Fibroblast of skin of right quadriceps (primary cell): ENCODE measurements at places on chromosomes 3 and 15.

DNA sequence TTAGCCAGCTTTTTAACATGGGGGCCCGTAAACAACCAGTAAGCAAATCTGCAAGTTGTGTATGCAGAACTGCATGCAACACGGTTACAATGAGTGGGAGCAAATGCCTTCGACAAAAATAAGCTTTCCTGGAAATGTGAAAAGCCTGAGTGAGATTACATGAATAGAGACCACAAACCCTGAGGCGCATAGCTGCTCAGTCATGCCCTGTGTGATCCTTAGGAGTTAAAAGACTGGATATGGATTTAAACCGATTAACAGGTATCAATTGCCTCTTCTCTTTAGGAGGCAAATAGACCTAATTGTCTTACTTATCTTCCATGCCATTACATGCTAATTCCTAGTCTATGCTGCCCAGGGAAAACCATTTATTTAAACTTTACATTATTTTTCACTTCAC, 810.3 kb downstream of the ROBO1 start:
- DNase-seq, result no peak

- DNase-seq, result peak; percentile 22
Observed at GRCh38 chr3:167350245-167350862, 29.7 kb downstream of the ZBBX start.

DNA sequence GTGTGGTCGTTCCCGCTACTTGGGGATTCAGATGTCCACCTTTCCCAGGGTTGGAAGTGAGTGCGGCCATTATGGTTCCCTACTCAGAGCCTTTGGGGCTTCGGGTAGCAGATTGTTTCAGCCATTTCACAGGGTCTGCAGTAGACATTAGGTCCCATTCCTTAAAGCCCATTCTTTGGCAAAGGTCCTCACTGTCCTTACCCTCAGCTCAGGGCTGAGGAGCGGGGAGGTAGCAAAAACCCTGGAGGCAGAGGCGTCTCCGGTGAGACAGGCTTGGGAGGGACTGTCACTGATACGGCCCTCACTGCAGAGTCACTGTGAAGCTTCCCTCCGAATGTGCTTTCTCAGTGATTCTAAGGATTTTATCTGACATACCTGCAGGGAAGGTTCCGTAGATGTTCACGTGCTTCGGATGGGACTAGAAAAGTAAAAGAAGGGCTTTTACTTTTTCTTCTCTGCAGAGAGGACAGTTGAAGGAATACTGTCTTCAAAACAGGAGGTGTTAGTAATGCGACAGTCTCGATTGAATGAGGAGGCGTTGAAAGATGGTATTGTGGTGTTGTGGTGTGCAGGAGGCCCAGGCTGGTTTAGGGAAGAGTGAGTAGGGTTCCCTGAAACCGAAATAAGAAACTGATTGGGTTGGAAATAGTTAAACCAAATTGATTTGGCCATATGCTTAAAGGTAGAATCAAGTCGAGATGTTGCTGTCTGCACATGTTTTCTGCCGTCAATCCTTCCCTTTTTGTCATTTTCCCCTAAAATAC, 630 bp downstream of the ATP6V1A start:
- DNase-seq, result peak; percentile 8

GRCh38 chr3:49462222-49462621, 7.8 kb upstream of the DAG1 start:
- peak; percentile 31 for DNase-seq

DNA sequence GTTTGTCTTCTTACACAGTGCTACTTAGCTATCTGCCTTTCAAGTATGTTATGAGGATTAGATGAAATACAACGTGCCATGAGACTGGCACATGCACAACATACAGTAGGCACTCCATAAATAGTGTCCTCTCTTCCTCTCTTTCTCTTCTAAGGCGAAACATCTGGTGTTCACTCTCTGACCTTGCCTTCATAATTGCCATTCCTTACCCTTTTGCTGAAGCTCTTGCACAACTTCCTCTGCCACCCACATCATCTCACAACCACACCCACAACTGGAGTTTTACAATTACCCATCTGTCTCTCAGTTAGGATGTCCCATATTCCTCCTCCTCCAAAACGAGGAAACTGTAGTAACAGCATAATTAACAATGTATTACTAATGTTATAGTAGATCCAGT, 26.4 kb upstream of the ACP3 start:
- DNase-seq, result peak; percentile 18

DNA sequence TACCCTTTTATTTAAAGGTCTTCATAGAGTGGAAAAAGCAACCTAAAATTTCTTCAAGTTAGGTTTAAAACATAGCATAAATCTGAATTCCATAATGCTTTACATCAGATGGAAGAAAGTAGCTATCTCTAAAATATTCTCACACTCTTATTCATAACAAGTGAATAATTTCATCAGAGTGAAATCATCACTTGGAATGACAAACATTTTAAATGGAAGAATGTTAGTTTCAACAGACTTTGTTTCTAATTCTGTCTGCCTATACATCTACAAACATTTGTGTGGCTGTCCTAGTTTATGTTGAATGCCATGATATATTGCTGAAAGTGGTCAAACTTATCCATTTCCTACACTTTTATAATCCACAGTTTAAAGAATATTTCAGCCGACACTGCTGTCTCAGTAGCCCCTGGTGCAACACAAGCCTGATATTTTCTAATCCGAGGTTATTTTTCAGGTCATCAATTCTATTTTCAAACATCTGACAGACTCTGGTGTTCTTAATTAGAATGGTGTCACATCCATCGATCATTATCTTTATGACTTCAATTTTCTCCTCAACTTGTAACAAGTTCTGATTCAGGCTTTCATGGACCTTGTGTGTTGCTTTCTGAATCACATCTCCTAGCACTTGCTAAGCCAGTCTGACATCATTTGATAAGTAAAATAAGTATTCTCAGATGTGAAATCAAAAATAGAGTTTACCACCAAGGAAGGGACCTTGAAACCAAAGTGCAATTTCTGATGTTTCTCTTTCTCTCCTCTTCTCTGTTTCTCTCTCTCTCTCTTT, 17.1 kb upstream of the CNTN3 start:
- peak; percentile 77 for DNase-seq

GRCh38 chr3:111335512-111336303, 206.3 kb upstream of the CD96 start:
- no peak for DNase-seq
